NCI-H524 (cell line): ENCODE measurements at places on chromosomes 13 and 19.

DNA sequence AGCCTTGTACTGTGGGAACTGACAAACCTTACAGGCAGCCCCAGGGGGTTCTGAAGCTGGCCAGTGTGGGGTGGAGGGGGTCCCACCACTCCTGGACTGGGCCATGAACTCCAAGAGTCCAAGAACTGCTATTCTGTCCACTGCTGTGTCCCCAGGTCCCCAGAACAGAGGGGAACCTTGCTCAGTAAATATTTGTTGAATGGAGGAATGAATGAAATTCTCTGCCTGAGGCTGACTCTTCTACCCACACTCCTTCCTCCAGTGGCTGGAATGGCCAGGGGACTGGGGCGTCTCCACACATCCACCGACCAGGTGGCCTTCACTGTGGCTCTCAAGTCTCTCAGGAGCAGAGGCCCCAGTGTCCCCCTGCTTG, 11.6 kb downstream of the WIZ start:
- no peak for DNase-seq

- no peak for DNase-seq
Measured at GRCh38 chr13:44523146-44524015, 52.7 kb downstream of the TSC22D1 start.

DNA sequence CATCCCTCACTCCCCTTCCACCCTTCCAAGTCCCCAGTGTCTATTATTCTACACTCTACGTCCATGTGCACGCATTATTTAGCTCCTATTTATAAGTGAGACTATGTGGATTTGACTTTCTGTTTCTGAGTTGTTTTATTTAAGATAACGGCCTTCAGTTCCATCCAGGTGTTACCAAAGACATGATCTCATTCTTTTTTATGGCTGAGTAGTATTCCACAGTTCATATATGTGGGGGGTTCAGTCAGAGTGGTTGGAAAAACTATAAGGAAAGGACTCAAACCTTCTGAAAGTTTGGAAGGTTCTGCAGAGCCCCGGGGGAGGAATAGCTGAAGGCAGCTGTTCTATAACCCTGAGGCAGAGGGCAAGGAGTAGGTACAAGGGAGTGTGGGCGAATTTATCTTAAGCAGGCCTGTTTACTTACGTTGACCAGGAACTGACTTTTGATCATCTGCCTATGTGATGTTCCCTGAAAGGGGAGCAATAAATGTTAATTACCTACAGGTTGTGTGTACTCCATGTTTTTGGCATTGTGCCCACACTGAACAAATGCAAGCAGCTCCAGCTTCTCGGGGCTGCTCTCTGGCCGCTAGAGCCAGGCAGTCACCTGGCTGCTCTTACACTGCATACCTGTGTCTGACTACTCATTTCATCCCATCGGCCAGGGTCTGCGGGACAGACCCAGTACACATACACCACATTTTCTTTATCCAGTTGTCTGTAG, 13.5 kb upstream of the ADGRE1 start:
- no peak for DNase-seq

DNA sequence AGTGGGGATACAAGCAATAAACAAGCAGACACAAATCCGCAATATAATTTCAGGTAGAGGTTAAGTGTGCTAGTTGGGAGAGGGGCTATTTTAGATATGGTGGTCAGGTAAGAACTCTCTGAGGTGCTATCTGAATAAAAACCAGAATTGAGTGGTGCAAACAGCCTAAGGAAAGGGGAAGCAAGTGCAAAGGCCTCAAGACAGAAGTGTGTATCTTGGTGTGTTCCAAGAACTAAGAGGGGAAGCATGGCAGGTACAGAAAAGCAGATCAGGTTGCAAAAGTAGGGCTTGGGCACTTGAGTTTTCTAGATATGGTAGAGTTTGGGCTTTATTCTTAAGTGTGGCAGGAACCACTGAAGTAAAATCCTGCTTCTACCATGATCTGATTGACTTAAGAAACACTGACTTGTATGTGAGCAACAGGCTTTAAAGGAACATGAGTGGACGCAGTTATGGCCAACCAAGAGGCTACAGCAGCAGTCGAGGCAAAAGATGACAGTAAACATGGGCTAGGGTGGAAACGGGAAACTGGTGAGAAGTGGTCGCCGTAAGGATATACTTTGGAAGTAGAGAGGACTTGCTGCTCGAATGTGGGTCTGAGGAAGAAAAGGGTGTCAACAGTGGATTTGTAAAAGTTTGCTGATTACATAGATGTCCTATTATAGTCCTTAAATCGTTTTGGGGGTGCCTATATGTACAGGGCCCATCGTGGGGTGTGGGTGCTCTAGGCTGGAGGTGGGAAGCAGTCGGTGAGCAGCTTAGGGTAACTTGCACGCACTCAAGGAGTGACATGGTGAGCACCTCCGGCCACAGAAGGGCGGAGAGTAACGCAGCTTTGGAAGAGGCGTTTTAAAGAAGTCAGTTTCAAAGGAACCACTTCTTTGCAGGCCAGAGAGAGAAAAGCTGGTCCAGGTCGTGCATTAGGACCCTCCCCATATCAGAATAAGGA, 677 bp downstream of the TGDS start:
- DNase-seq = no peak

DNA sequence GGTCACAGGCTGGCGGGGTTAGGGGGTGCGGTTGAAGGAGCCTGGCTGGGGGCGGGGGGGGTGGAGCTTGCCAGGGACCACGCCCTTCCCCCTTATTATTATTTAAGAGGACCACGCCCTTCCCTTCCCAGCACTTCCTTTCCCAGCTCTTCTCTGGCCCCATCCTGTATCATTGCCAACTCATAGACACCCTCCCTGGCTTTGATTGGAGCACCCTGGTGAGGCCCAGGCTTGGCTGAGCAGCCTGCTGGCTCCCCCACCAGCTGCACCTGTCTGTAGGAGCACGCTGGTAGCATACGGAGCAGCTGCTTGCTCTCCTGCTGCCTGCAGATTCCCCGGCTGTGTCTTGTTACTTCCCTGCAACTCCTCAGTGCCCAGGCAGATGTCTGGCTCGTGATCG, 62.5 kb upstream of the PDX1 start:
- peak; percentile 69 for DNase-seq

DNA sequence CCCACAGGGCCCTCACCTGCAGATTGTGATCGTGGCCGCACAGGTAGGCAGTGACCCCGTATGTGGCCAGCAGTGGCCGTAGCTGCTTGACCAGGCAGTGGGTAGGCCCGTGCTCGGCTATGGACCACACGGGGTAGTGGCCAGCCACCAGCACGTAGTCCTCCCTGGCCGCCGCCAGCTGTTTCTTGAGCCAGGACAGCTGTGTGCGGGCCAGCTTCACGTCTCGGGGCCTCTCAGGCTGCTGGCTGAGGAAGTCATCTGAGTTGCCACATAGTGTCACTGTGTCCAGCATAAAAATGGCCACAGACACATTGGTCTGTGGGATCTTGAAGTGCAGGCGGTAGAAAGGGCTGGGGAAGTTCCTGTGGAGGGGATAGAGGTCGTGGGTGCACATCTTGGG, 1.2 kb downstream of the ACP5 start:
- DNase-seq = no peak

DNA sequence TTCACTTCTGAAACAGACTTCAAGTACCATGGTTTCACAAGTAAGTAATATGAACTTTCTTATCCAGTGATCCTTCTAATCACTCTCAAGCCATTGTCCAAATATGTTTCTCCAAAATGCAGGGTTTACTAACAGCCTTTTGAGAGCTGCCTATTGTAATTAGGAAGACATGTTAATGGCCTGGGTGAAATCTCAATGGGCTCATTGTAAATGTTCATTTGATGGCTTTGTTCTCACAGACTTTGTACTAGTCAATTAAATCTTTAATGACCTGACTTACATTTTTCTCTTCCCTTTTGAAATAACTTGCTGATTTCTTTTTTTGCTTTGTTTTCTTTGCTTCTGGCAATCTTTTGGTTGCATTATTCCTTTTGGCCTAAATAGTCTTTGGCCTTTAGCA, 444.8 kb downstream of the LIG4 start:
- DNase-seq = no peak

DNA sequence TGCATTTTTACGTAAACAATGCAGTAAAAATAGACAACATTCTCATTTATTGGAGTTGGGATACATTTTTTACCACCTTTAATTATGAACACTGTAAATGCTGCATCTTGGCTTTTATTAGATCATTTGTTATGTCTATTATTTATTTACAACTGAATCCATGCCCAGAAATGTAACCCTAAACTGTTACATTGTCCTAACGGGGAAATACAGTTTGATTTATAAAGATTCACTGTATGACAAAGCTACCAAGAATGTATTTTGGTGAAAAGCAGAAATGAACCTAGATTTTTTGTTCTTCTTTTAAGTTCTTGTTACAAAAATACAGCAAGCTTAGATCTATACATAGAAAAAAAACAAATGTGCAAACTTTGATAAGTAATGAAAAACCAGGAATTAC, 1.1 kb downstream of the METTL21C start:
- no peak for DNase-seq

DNA sequence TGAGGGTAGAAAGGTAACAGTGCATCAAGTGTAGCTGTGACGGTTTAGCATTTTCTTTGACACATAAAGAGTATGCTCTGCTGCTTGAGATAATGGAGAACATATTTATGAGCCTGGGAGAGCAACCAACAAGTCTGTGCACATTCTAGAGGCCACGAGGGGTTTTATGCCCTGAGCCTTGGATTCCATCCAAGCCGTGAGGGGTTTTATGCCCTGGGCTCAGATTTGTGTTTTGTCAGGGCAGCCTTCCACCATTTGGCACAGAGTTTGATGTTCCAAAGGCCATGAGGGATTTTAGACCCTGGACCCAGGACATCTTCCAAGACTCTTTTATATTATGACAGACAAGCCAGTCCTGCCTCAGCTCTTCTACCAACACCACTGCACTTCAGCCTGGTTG, 106.4 kb downstream of the ZNF486 start:
- DNase-seq = no peak

GRCh38 chr13:24680258-24680920, at the start of gene ATP12A:
Gene ATP12A (plus strand): TSS chr13:24680408. CDS start chr13:24680744, 336 bp downstream.
- DNase-seq = peak; percentile 40

- DNase-seq = no peak
Measured at GRCh38 chr13:50672025-50672424, 171.5 kb downstream of the DLEU7 start.

DNA sequence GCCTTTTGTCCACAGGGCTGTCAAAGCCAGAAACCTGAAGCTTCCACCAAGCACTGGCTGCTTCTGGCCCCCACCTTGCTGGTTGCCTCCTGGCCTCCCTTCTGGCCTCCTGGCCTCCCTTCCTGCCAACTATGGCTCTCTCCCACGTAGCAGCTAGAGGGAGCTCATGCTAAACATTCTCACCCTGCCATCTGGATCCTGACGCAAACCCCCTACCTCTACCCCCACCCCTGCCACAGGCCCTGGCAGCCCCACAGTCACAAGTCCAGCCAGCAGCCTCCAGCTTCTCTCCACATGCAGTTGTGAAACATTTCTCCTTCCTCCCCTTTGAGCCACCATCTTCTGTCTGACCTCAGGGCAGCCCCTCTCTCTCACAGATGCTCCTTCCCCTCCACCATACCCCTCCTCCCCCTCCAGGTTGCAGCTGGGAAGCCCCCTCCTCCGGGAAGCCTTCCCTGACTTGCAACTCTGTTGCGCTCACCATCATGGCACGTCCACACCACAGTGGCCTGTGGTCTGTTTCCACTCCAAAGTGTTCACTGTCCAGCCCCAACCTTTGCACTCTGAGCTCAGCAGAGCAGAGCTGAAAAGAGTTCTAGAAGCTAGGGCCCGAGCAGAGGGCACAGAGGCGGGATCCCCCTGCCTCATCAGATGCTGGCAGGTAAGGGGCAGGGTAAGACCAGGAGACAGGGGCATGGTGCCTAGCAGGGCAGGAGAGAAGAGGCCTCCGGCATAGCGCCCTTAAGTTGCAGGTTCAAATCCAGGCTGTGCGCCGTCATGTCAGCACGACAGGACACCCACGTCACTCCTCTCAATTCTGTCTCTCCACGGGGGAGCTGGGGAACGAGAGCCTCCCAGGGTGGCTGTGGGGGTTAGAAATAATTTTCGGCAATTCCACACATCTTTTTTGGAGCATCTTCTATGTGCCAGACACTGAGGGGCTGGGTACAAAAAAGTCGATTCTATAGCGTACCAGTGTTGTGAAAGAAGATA, 7.3 kb downstream of the ADGRL1 start:
- DNase-seq = no peak

GRCh38 chr13:34156841-34157365, 339.0 kb downstream of the RFC3 start:
- DNase-seq = peak; percentile 59

DNA sequence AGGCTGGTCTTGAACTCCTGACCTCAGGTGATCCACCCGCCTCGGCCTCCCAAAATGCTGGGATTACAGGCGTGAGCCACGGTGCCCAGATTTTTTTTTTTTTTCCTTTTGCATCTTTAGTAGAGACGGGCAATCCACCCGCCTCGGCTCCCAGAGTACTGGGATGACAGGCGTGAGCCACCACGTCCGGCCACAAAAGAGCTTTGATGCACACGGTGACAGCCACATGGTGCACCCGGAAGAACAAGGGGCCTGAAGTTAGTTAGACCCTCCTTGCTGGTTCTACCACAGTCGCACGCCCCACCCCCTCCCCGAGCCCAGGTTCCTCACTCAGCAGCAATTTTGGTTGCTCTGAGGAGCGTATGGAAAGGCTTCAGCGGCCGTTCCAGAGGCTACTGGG, 54.2 kb upstream of the USE1 start:
- no peak for DNase-seq

- no peak for DNase-seq
Measured at GRCh38 chr19:35730326-35730725, 11.9 kb downstream of the IGFLR1 start.

GRCh38 chr13:99376132-99376531, 68.9 kb upstream of the GPR183 start:
- DNase-seq = no peak

- no peak for DNase-seq
Measured at GRCh38 chr13:106286811-106287210, 248.7 kb downstream of the EFNB2 start.

DNA sequence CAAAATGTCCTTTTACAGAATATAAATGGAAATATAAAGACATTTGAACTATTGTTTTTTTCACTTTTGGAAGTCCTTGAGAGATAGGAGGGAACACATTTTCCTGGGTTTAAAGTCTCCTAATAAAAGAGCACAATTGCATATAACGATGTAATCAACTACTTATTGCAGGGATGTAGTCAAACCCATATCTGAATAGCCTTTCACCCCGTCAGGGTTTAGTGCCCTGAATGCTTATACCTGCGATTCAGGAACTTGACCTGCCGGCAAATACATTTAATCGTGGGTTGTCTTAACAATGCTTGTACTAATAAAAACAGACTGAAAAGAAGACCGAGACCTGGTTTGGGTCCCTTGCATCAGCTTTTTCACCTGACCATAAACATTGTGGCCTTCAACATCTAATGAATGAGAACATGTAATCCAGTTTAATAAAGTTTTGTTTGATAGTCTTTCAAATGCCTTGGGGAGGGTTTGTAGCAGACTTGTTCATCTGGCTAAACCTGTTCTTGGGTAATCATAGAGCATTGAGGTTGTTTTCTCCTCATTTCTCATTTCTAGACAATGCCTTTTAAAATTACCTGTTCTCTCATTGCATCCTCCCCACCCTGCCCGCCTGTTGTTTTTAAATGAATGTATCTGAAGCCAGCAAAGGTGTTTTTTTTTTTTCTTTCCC, 7.0 kb downstream of the KLF5 start:
- no peak for DNase-seq

GRCh38 chr13:111625526-111626315, 305.3 kb downstream of the TEX29 start:
- no peak for DNase-seq
